ENCODE measurements at places on chromosomes 11 and 22.

- H3K36me3 ChIP-seq, result no peaks in the 10 kb centered on the region
- H3K27me3 ChIP-seq, result peaks cover 6% of the 10 kb centered on the region
- H3K27ac ChIP-seq, result no peak overlapping the region
- no peak overlapping the region for H3K4me3 ChIP-seq
- DNase-seq, result no peak
Observed at GRCh38 chr11:120001178-120002090, 136.5 kb downstream of the TRIM29 start.

GRCh38 chr11:134508219-134508990 is 96.4 kb upstream of the B3GAT1 start:
- H3K4me1 ChIP-seq, result no peaks in the 10 kb centered on the region
- H3K27ac ChIP-seq, result no peak overlapping the region
- no peaks in the 10 kb centered on the region for H3K36me3 ChIP-seq
- no peaks in the 10 kb centered on the region for H3K27me3 ChIP-seq

DNA sequence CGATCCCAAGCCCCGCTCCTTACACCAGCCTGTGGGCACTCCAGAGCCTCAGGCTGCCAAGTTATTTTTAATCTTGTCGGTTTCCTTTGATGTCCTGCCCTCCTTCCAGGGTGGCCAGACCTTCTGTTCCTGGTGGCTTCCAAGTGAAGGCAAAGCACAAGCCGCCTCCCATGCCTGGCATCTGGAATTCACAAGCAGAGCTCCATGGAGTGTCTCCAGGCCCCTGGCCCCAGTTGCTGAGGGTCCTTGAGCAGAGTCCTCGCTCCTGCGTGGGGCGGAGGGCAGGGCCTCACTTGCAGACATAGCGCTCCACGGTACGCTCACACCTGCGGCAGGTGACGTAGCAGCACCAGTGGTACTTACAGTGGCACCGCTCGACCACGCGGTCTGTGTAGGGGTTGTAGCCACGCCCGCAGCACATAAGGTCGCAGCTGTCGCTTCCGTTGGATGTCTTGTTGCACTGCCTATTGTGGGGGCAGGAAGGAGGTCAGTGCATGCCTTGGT is 19.5 kb downstream of the WNT11 start:
- H3K4me1 ChIP-seq, result peaks cover 2% of the 10 kb centered on the region
- H3K27ac ChIP-seq, result no peak overlapping the region
- no peak for DNase-seq

GRCh38 chr11:119324189-119324588 is 7.3 kb upstream of the MCAM start:
- peaks cover 20% of the 10 kb centered on the region for H3K4me1 ChIP-seq
- no peak overlapping the region for H3K4me3 ChIP-seq
- H3K27ac ChIP-seq, result no peak overlapping the region
- peaks cover 22% of the 10 kb centered on the region for H3K27me3 ChIP-seq
- no peaks in the 10 kb centered on the region for H3K36me3 ChIP-seq

All from large intestine (tissue), 12 donors.